ENCODE measurements at places on chromosomes 5 and 9. TPM values are rescaled to one million over a fixed set of nuclear protein-coding genes. Genes with fewer than 3 reads are reported as not detected.

The ALDH1A1 gene
- 172 TPM for total RNA-seq

The IFNA21 gene
- not detected for total RNA-seq

The PTPA gene
- 38.0 TPM for total RNA-seq

The CLIC3 gene
- 0.44 TPM for total RNA-seq

The ACTBL2 gene
- total RNA-seq = 0.12 TPM

The INSL6 gene
- not detected for total RNA-seq

The TMEM252 gene
- total RNA-seq = not detected

The FOXI1 gene
- 1.8 TPM for total RNA-seq

The ECSCR gene
- 1.7 TPM for total RNA-seq

The FBXO10 gene
- 5.0 TPM for total RNA-seq

DNA sequence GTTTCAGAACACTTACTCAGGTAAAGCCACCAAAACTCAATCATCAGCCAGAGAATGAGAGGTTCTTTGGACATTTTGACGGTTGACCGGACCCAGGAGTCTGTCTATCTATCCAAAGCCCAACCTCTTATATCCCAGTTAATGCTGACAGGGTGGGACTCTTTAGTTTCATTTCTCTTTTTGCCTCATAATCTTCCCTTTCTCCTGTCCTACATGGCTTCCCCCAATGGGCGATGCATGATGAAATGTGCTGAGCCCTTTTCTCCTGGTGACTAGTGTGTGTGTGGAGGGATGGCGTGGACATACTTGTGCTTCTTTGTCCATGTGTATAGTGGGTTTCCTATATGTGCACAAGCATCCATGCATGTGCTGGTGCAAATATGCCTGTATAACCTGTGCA lies at the start of gene TIMD4:
Gene TIMD4 (minus strand): TSS at position 102 of the 400 bp plus-strand sequence. CDS start 28 bp downstream, at position 74.
- no peaks in the 10 kb centered on the region for H3K4me1 ChIP-seq
- H3K4me3 ChIP-seq = no peak within 1 kb of the TSS
- H3K27ac ChIP-seq = no peak within 1 kb of the TSS
- no peaks in the 10 kb centered on the region for H3K36me3 ChIP-seq

DNA sequence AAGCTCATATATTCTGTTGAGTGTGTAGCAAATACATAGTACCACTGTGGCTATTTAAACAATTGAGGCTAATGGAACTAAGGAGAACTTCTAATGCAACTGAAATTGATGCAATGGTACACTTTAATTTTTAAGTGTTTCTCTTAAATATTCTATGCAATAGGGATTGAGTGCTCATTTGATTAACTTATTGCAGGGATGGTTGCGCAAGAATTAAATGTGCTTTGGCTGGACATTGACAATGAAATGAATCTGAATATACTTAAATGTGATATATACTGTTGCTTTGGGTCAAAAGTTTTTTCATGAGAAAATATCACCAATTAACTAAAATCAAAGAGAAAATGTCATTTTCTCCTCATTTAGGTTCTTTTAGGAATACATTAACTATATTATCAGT lies 227.1 kb downstream of the ARL15 start:
- H3K36me3 ChIP-seq = no peaks in the 10 kb centered on the region
- H3K27ac ChIP-seq = no peak overlapping the region
- H3K4me3 ChIP-seq = no peak overlapping the region
- no peak for DNase-seq

DNA sequence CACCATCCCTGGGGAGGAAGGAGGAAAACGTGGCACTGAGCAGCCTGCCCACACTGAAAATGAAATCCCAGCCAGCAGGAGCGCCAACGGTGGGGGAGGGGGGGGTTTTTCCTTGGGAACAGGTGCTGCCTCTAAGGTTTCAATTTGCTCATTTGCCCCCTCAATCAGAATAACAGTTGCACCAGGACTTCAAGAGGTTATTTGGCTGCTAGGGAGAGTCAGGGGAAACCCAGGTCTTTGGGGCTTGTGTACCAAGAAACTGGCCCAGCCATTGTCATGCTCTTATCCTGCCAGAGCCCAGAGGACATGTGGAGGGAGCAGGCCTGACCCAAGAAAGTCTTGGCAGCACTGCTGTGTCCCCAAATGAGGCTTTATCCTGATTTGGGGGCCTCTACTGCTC lies 66.5 kb downstream of the NDFIP1 start:
- no peak overlapping the region for H3K4me3 ChIP-seq
- no peaks in the 10 kb centered on the region for H3K4me1 ChIP-seq
- H3K36me3 ChIP-seq = no peaks in the 10 kb centered on the region
- H3K27me3 ChIP-seq = no peaks in the 10 kb centered on the region

GRCh38 chr5:38660194-38660668 lies 103.8 kb upstream of the LIFR start:
- H3K4me3 ChIP-seq = peak overlapping the region; percentile 35
- H3K4me1 ChIP-seq = peaks cover 10% of the 10 kb centered on the region
- H3K27me3 ChIP-seq = no peaks in the 10 kb centered on the region
- H3K27ac ChIP-seq = peak overlapping the region; percentile 81

GRCh38 chr5:172189693-172190296 lies 1.8 kb upstream of the STK10 start:
- DNase-seq = no peak
- no peaks in the 10 kb centered on the region for H3K36me3 ChIP-seq
- no peaks in the 10 kb centered on the region for H3K27me3 ChIP-seq
- no peak overlapping the region for H3K27ac ChIP-seq
- no peaks in the 10 kb centered on the region for H3K4me1 ChIP-seq

- H3K4me1 ChIP-seq = no peaks in the 10 kb centered on the region
- no peaks in the 10 kb centered on the region for H3K36me3 ChIP-seq
- no peak for DNase-seq
- H3K27ac ChIP-seq = no peak overlapping the region
- H3K4me3 ChIP-seq = no peak overlapping the region
- H3K27me3 ChIP-seq = no peaks in the 10 kb centered on the region
Measured at GRCh38 chr5:158660726-158661125, 439.0 kb downstream of the EBF1 start.

DNA sequence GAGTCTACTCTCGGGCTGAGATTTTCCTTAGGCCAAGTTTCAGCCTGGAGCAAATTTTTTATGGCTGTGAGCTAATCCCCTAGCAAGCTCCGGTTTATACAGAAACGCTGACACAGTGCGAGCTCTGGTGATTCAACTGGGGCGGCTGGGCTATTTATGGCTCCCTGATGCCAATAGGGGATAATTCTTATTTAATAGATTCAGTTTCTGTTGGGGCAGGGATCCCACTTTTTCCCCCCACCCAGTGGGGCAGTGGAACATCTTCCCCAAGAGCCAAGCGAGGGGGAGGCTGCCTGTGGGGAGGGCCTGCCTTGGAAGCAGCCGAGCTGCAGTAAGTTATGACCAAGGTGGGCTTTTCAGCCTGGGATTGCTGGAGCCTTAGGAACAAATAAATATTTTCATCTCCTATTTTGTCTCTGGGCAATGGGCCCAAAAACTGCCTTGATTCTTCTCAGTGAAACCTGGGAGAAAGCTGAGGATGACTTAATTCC lies 129.1 kb downstream of the MACROH2A1 start:
- H3K27ac ChIP-seq = no peak overlapping the region
- H3K36me3 ChIP-seq = no peaks in the 10 kb centered on the region
- H3K4me1 ChIP-seq = no peaks in the 10 kb centered on the region
- DNase-seq = no peak

DNA sequence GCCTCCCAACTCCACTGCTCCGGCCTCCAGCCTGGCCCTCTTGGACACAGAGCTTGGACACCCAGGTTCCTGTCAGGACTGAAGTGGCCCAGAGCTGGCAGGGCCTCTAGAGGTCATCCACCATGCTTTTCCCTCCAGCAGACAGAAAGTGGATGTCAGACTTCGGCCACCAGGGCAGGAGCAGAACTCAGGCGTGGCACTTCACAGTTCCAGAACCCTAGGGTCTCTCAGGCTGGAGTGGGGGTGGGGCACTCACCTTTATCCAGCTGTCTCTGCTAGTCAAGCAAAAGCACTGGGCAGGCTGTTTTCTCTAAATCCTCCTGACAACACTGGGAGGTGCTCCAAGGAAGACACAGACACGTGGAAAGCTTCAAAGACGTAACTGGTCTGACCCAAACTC lies 35.6 kb upstream of the N4BP3 start:
- no peak overlapping the region for H3K27ac ChIP-seq
- peaks cover 6% of the 10 kb centered on the region for H3K27me3 ChIP-seq
- H3K4me3 ChIP-seq = no peak overlapping the region
- DNase-seq = no peak
- no peaks in the 10 kb centered on the region for H3K36me3 ChIP-seq

DNA sequence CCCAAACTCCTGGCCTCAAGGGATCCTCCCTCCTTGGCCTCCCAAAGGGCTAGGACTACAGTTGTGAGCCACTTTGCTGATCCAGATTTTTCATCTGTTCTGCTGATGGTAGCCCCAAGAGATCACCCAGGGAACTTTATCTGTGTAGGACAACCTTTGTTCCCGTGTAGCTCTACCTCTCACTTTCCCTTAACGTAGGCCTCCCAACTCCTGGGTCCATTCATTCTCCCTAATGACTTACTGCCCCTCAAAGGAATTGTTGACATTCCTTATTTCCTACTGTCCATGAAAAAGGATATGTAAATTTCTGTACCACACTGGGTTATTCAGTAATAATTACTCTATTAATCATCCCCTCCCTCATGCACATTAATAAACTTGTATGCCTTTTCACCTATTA lies 51.0 kb upstream of the PHF24 start:
- H3K4me1 ChIP-seq = no peaks in the 10 kb centered on the region
- no peak for DNase-seq
- H3K4me3 ChIP-seq = no peak overlapping the region

- H3K27me3 ChIP-seq = no peaks in the 10 kb centered on the region
- peaks cover 8% of the 10 kb centered on the region for H3K36me3 ChIP-seq
- H3K27ac ChIP-seq = no peak overlapping the region
- H3K4me3 ChIP-seq = no peak overlapping the region
- H3K4me1 ChIP-seq = no peaks in the 10 kb centered on the region
Measured at GRCh38 chr9:33464045-33464636, 9.6 kb downstream of the NOL6 start.

DNA sequence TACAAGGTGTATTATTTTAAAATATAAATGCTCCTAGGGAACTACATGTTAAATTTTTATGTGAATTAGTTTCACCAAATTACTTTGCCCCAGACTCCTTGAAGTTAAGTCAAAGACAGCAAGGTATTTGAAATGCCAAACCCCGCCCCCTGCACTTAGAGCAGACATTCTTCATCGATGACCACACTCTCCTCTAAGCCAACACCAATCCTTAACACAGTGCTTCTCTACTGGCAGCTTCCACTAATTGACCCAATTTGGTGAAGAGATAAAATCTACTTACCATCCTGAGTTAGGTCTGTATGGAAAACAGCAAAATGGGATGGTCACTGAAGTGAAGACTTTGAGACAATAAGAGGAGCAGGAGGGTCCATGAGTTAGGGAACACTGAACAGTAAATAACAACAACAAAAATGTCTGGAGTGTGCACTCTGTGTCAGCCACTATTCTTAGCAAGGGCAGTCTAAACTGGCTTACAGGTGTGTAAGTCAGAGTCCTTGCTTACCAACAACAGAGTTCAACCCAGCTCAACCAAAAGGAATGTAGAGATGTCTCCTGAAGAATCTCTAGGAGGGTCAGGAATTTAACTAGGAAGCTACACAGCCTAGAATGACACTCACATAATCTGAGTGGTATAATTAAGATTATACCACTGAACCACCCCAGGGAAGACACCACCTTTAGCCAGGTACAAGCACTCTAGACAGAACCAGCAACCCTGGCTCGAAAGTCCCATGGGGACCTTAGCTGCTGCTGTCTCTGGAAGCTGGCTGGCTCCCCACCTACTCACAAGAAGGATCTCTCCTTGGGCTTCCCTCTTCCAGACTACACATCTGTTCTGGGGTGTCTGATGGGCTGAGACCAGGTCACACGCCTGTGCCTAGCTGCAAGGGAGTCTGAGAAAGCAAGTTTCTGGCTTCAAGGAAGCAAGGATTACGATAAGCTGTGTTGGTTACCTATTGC lies 8.8 kb upstream of the UBE2QL1 start:
- no peak overlapping the region for H3K27ac ChIP-seq
- H3K27me3 ChIP-seq = no peaks in the 10 kb centered on the region
- no peaks in the 10 kb centered on the region for H3K4me1 ChIP-seq

DNA sequence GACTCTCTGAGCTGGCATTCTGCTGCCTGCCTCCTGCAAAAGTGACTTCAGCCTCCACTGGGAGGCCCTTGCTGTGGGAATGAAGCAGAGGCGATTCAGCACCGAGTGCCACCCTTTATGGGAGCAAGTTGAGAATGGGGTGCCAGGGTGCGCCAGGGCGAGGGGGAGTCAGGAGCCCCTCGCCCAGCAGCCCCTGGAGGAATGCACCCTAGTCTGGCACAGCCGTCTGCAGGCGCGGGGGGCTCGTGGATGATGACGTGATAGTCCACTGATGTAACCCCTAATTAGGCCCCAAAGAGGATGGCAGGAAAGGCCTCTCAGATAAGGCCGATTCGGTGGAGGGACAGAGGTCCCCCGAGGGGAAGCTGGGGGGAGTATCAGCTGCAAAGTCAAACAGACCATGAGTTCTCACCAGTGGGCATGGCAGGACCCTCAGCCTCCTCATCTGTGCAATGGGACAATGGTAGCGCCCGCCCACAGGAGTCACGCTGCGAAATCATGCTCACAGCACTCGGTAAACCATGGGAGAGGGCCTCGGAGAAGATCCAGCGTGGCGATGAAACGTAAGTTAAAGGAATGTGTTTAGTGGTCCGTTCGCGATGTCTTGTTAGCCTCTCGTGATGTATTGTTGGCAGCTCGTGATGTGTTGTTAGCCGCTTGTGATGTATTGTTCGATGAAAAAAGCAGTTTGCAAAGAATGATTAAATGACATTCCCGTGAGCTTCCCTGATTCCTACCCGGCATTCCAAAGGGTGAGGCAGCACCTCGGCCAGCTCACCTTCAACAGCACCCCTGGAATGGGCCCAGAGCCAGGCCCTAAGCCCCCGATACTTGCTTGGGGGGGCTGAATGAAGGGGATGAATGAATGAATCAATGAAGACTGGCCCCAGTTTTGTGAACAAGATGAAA lies 49.7 kb upstream of the NOTCH1 start:
- H3K4me1 ChIP-seq = peaks cover 3% of the 10 kb centered on the region
- H3K36me3 ChIP-seq = no peaks in the 10 kb centered on the region
- DNase-seq = no peak
- no peak overlapping the region for H3K27ac ChIP-seq
- no peak overlapping the region for H3K4me3 ChIP-seq

- H3K27me3 ChIP-seq = no peaks in the 10 kb centered on the region
- H3K4me1 ChIP-seq = no peaks in the 10 kb centered on the region
- peak; percentile 29 for DNase-seq
- peak within 1 kb of the TSS; percentile 55 for H3K4me3 ChIP-seq
- H3K36me3 ChIP-seq = no peaks in the 10 kb centered on the region
Measured at GRCh38 chr9:132409828-132410528, at the start of gene CFAP77. Gene CFAP77 (plus strand): TSS chr9:132410211. CDS start chr9:132410272, 61 bp downstream.

GRCh38 chr9:92119586-92119985 lies 4.4 kb upstream of the SPTLC1 start:
- no peaks in the 10 kb centered on the region for H3K4me1 ChIP-seq
- no peak overlapping the region for H3K4me3 ChIP-seq
- no peaks in the 10 kb centered on the region for H3K27me3 ChIP-seq
- no peaks in the 10 kb centered on the region for H3K36me3 ChIP-seq
- no peak overlapping the region for H3K27ac ChIP-seq

- H3K4me3 ChIP-seq = no peak overlapping the region
- no peak overlapping the region for H3K27ac ChIP-seq
- no peaks in the 10 kb centered on the region for H3K4me1 ChIP-seq
- H3K36me3 ChIP-seq = no peaks in the 10 kb centered on the region
Measured at GRCh38 chr5:1563617-1564181, 39.9 kb upstream of the LPCAT1 start.

Data from pancreas (tissue), 10 donors.